ENCODE measurements at places on chromosomes 12 and 14.

GRCh38 chr14:45610318-45610717, 357.3 kb upstream of the MIS18BP1 start:
- no peak for DNase-seq

GRCh38 chr14:101732118-101732517, 29.4 kb upstream of the PPP2R5C start:
- no peak for DNase-seq

- DNase-seq = no peak
Measured at GRCh38 chr12:31298922-31299321, 27.0 kb downstream of the SINHCAF start.

- DNase-seq = no peak
Measured at GRCh38 chr12:59131462-59131861, 211.2 kb upstream of the LRIG3 start.

- no peak for DNase-seq
Measured at GRCh38 chr12:103780093-103780440, 61.0 kb downstream of the NT5DC3 start.

- no peak for DNase-seq
Measured at GRCh38 chr14:61596990-61597389, 98.3 kb upstream of the HIF1A start.

DNA sequence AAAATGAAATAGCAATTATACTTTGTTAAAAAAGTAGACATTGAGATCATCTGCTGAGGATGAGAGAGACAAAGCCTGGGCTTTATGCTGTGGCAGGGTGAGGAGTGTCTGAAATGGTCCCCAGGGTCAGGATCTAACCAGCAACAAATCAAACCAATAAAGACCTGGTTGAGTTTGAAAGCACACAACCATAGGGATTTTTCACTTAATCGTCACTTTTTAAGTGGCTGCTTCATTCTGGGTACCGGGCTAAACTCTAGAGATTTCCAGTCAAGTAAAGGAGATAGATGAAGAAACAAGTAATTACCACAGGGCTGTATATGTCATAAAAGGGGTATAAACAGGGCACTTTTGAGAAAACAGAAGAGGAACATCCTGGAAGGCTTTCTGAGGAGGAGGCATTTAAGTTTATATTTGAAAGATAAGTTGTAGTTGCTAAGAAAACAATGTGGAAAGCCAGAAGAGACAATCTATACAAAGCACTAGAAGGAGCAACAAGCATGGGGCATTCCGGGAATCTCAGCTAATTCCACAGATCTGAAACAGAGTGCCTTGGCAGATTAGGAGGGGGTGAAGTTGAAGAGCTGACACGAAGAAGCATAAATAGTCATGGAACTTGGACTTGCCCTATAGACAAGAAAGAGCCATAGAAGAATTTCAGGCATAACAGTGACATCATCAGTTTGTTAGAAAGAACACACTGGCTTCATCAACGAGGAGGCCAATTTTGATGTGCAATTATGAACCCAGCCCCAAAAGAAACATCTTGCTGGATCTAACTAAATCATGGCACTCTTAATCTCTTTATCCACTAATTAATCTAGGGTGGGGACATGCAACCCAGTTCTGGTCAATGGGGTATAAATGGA, 46.9 kb upstream of the FRS2 start:
- DNase-seq = no peak

DNA sequence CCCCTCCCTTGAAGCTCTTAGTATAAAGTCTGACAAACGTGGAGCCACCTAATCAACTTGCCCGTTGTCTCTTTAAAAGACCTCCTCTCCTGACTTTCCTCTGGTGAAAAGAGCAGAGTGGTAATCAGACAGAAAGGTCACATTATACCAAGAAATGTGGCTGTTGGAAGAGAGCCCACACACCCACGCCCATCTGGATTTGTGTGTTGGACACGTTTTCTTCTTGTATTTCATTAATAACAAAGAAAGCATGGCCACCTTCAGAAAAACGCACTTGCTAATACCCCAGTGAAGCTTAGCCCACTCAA, 41.3 kb downstream of the CCDC60 start:
- DNase-seq = no peak

- DNase-seq = no peak
Measured at GRCh38 chr12:77521508-77522115, 309.1 kb upstream of the NAV3 start.

- peak; percentile 18 for DNase-seq
Measured at GRCh38 chr12:45302621-45303369, 86.9 kb downstream of the ANO6 start.

- DNase-seq = no peak
Measured at GRCh38 chr14:79229383-79229909, 981.9 kb downstream of the DIO2 start.

DNA sequence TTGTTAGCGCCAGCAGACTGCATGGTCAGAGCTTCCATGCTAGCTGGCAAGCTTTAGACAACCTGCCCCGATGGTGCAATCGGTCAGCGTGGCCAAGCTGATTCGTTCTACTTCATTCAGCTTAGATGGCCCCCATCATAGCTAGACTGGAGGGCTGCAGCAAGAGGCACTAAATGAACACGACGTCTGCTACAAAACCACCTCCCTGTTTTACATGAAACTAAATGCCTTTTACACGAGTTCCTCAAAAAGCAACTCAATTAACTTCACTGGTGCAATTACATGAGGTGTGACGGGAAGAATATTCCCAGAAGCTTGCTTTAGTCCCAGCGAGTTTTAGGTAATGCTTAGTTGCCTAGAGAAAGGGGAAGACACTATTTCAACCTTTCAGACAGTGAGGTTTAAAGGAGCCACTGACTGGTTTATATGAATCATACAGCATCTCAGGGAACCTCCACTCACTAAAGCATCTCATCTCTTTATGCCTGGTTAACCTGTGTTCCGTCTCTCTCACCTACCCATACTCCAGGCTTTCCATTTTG, 8.4 kb downstream of the NIN start:
- DNase-seq = no peak

- no peak for DNase-seq
Measured at GRCh38 chr14:74488786-74489397, 4.2 kb downstream of the NPC2 start.

GRCh38 chr12:51218607-51219161, 822 bp upstream of the POU6F1 start:
- DNase-seq = no peak

DNA sequence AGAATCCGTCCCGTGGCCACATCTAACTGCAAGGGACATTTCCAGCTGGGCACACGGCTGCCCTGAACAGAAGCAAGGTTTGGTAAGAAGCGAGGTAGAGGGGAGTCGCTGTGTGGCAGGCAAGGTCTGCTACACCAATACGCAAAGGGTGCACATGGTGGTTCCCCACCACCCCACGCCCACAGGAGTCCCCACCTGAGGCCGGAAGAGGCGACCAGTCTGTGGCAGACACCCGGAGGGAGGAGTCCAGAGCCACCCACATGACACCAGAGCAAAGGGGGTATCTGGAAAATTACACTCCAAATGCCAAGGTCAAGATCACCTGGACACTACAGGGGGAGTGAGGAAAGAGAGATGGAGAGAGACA, 47.1 kb upstream of the GALNT9 start:
- DNase-seq = no peak

- DNase-seq = no peak
Measured at GRCh38 chr12:88142610-88142991, 494 bp downstream of the TMTC3 start.

GRCh38 chr12:117362391-117362790, 965 bp upstream of the NOS1 start:
- DNase-seq = no peak

DNA sequence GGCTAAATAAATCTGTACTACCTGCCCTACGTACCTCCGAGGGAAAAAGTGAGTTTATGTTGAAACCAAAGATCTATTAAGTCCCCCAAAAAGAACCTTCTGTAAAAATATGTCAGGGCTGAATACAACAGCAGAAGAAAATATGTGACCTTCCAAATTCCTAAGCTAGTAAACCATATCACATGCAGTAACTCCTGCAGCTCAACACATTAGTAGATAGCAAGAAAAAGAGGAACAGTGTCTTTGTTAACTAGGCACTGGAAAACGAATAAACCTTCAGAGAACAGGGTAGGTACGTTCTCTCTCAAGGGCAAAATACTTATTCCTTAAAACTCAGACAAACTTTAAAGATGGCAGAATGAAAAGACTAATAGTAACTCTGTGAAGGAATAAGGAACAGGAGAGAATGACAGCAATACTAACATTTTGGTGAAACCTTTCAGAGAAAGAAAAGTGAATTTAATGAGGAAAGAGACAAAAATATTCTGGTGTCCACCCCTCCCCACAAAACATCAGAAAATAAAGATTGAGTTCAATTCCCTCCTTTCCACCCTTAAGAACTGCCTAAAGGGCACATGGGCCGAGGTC, 18.0 kb downstream of the CBX5 start:
- no peak for DNase-seq

DNA sequence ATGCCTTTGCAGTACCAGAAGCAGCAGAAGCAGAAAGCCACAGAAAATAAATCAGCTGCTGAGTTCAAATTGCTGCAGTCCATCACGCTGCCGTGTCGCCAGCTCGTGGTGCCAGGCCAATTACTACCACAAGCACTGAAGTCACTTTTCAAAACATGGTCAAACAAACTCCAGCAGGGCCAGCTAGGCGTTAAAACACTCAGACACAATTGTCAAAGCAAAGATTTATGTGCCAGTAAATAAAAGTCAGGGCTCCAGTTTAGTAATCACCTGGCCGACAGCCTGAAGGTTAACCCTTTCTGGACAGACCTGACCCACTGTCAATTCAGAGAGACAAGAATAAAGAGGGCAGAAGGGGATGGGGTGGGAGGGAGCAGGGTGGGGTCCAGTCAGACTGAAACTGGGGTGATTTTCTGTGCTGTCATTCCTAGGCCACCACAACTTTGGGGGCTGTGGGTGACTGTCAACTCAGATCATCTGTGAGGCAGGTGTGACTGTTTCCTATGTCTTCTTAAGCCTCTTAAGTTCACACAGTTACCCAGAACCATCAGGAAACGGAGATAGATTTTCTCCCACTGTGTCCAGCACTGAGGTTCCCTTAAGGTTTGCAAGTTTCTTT, 109.8 kb upstream of the FUT8 start:
- peak; percentile 35 for DNase-seq

DNA sequence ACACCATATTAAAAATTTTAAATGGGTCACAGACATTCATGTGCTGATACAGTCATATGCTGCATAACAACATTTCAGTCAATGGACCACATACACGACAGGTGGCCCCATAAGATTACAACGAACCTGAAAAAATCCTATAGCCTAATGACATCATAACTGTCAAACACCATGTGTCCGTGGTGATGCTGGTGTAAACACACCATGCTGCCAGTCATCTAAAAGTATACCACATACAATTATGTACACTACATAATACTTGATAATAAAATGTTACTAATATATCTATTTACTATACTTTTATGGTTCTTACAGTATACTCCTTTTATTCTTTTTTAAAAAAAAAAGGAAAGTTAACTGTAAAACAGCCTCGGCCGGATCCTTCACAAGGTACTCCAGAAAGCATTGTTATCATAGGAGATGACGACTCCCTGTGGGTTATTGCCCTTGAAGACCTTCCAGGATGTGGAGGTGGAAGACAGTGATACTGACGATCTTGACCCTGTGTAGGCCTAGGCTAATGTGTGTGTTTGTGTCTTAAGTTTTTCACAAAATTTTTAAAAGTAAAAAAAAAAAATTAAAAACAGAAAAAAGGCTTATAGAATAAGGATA, 5.0 kb upstream of the TDG start:
- DNase-seq = no peak

- no peak for DNase-seq
Measured at GRCh38 chr14:77990337-77990736, 179.8 kb upstream of the NRXN3 start.

DNA sequence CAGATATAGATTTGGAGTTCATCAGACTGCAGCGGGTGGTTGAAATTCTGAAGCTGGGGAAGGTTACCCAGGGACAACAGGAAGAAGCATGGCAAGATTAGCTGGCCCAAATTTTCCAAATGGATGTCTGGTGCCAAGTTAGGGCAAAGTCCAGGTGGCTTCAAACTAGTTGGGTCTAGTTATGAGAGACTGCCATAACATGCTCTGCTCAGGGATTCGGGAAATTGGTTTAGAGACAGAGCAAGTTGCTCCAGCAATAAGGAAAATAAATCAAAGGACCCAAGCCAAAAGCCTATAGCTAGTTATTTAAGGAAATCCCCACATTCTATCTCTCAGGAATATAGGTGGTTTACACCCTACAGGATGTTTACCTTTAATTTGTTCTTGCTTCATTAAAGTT, 125.7 kb upstream of the BTG1 start:
- DNase-seq = no peak

GRCh38 chr12:121060149-121061001, 21.3 kb upstream of the OASL start:
- peak; percentile 5 for DNase-seq

GRCh38 chr14:36652542-36653201, 9.0 kb upstream of the PAX9 start:
- DNase-seq = no peak

- DNase-seq = no peak
Measured at GRCh38 chr12:108645686-108646599, 12.2 kb upstream of the SELPLG start.

- DNase-seq = peak; percentile 40
Measured at GRCh38 chr12:112116232-112117060, 7.9 kb upstream of the NAA25 start.

DNA sequence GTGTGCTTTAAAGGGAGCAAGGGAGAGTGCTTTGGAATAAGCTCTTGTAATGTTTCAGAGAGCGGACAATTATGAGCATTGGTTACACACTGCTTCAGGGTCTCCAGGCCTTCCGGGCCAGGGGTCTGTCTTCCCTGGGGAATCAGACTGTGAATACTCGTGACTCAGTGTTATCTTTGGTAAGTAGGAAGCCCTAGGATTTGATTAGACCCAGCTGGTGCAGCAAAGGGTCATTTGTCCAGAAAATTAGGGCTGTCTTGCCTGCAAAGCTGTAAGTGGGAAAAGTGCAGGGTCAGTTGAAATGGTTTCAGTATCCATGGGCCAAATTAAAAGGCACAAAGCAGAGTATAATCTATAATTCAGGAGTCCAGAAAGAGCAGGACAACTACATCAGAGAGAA, 475.6 kb downstream of the MED13L start:
- DNase-seq = no peak

GRCh38 chr12:25594376-25594775, 41.3 kb upstream of the LMNTD1 start:
- DNase-seq = no peak

DNA sequence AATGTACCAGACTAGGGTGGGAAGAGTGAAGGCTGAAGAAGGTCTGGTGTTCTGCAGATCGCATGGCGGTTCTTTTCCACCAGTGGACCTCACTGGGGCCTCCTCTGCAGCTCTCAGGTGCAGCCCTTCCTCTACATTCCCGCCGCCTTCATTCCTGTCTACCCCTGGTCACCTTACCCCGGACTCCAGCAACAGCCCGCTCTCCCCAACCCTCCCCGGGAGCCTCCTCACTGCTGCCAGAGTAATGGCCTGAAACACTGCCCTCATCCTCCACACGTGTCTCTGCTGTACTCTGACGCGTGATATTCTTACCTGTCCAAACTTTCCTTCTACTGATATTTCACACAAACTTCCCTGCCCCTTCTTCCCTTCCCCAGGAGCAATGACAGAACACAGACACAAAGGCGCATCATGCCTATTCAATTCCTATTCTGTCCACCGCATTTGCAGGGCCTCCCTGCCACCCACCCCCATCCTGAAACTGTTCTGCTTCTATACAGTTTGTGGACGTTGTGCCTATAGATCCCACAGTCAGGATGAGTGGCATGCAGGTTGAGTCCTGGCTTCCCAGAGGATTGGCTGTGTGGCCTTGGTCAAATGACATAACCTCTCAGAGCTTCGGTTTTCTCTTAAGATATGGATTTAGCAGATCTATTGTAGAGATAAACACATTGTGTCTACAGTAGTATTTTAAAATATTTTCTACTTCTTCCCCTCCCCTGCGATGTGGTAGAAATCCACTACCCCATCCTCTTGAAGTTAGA, 1.7 kb upstream of the NUAK1 start:
- no peak for DNase-seq

All from NCI-H1092 treated with DMSO at 0.1 percent for 48 hours (cell line).